ENCODE measurements at places on chromosomes 4 and X. TPM values are rescaled to one million over a fixed set of nuclear protein-coding genes. Genes with fewer than 3 reads are reported as not detected.
A peak's percentile ranks its signal among the peaks of the same experiment; 100 is the strongest.

DNA sequence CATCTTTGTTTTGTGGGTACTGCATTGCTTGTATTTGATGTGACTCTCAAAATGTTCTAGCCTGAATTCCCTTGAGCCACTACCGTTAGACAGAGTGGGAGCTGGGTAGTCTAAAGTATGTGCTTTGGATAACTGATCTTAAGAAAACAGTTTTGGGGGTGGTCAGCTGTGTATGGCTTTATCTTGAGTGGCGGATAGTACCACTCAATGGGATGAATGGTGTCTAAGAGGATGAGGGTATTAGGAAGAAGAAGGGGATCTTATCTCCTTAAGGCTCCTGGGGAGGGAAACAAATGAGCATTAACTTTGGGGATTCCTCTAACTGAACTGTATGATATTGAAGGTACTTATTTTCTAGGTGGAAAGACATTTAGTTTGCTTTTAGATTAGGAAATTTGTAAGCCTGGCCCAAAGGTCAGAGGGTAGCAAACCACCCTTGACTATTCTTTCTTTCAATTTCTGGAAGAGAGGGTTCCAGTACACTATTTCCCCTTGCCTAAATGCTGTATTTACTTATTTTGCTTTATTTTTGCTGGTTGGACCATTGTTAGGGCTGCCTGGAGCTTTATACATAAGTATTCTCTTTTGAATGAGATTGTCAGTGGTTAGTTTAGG is 11.3 kb downstream of the BMP2K start:
- no peak for DNase-seq

DNA sequence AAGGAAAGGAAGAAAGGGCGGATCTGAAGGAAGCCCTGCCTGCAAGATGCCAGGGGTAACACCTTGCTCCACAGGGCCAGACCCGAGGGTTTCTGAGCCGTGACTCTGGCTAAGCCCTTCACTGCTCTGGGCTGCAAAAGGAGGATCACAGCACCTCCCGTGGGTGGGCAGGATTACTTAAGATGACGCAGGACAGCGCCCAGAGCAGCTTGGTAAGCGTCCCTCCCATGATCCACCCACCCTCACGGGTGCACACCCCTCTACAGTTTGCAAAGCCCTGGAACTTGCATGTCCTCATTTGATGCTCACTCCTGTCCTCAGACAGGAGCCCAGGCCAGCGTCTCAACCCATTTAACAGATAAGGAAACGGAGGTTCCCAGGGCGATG is 64.9 kb downstream of the CRMP1 start:
- no peak for DNase-seq

DNA sequence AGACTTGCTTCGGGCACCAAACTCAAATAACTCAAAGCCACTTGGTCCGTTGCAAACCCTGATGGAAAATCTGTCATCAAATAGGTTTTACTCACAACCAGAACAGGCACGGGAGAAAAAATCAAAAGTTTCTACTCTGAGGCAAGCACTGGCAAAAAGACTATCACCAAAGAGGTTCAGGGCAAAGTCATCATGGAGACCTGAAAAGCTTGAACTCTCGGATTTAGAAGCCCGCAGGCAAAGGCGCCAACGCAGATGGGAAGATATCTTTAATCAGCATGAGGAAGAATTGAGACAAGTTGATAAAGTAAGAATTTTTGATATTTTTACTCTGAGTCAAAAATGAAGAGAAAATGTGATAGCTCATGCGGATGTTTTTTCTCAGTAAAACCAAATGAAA is 87.2 kb downstream of the NRK start:
- DNase-seq: no peak

GRCh38 chr4:56658528-56658927 is 22.6 kb downstream of the HOPX start:
- no peak for DNase-seq

- peak; percentile 56 for DNase-seq
These were observed 444 bp downstream of the FREM3 start for GRCh38 chr4:143700046-143700415.

GRCh38 chr4:13917015-13917414 is 289.5 kb upstream of the BOD1L1 start:
- DNase-seq: no peak

DNA sequence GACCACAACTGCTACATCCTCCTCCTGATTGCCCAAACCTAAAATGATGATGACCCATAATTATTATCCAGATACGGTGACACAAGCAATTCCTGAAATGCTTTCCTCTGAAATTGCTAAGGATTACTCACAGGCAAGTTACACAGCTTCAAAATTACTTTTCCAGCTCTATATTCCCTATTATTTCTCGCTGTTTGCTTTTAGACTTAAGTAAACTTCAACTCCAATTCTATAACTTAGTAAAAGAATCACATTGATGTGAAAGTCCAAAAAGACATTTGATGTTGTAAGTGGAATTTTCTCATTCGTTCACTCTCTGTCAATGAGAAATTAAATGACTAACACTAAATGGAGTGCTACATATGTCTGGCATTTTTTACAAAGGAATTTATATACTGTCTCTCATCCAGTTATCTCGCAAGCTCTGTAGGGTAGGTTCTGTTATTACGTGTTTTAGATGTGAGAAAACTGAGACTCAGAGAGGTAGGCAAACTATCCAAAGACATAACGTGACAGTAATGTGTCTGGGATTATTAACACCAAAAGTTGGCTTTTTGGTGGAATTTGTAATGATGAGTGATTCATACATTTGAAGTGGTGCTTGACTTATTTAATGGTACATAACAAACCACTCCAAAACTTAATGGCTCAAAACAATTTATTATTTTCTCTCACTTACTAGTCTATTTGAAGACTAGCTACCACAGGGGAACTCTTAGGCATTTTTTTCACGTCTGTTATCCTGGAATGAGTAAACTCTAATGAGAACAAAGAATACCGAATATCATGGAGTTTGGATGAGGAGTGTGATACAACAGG is 31.5 kb downstream of the PALLD start:
- no peak for DNase-seq

- no peak for DNase-seq
These were observed 192.0 kb downstream of the PPP3CA start for GRCh38 chr4:101155368-101155767.

GRCh38 chr4:2073808-2074481 is 14.8 kb downstream of the NAT8L start:
- no peak for DNase-seq

- no peak for DNase-seq
These were observed 18.4 kb downstream of the HMX1 start for GRCh38 chr4:8853249-8853648.

- DNase-seq: no peak
These were observed 51.3 kb upstream of the LEF1 start for GRCh38 chr4:108219998-108220397.

GRCh38 chr4:143358923-143359643 is 22.4 kb downstream of the GAB1 start:
- DNase-seq: no peak

DNA sequence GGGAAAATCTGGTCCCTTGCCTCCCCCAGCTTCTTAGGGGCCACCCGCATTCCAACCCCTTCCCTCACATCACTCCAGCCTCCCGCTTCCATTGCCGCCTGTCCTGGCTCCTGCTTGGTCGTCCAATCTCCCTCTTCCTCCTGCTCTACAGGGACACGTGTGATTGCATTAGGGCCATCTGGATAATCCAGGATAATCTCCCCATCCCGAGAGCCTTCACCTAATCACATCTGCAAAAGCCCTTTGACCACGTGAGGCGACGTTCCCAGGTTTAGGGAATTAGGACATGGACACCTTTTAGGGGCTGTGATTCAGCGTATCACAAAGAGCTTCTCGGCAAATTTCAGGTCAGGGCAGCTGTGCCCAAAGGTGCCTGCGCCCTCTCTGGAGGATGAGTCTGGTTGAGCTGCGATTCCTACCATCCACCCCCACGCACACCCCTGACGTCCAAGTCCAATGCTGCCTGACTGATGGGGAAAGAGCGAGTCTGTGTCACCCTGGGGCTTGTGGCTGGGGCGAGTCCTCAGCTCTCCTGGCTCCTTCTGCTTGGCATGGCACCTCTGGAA is 104.6 kb downstream of the PSAPL1 start:
- DNase-seq: no peak

GRCh38 chr4:4862665-4863482 is 3.4 kb downstream of the MSX1 start:
- no peak for DNase-seq

- no peak for DNase-seq
These were observed 149.5 kb downstream of the FAM13A start for GRCh38 chr4:88907478-88907877.

DNA sequence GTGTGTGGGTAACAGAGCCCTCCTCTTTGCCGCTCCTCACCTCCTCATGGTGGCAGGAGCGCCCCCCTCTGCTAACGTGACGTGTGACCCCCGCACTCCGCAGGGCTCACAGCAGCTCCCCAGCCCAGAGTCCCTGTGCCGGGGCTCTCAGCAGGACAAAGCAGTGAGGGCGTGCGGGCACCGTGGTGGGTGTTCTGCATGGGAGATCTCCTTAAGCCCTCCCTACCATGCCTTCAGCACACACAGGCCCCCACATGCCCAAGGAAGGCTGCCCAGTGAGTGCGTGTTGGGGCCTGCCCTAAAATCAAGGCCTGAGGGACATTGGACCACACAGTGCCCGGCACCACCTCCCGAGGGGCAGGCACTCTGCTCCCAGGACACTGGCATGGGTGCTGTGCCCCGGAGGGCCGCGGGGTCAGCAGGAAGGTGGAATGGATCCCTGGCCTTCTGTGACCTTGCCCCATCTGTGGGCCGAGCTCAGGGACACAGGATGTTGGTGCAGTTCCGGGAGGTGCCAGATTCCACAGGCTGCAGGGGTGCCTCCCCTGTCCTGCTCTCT is 10.1 kb downstream of the PSAPL1 start:
- DNase-seq: peak; percentile 20

- peak; percentile 35 for DNase-seq
These were observed 36.7 kb downstream of the FGFRL1 start for GRCh38 chr4:1047976-1048772.

- DNase-seq: no peak
These were observed 607.8 kb downstream of the FSTL5 start for GRCh38 chr4:161555689-161556660.

DNA sequence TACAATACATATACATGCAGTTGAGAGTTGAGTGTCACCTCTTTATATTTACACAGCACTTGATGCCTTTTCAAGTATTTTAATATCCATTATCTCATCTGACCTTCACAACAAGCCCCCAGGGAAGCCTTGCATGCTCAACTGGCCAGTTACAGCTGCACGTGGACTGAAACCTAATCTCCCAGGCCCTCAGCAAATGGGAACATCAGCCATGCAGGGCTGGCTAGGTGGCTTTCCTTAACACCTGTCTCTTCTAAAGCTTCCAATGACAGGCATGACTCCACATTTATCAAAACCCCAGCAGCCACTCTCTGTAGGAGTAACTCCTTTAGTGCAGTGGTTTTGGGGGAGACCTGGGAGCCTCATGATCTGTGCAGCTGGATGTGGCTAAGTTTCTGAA is 56.4 kb downstream of the PHKA2 start:
- no peak for DNase-seq

DNA sequence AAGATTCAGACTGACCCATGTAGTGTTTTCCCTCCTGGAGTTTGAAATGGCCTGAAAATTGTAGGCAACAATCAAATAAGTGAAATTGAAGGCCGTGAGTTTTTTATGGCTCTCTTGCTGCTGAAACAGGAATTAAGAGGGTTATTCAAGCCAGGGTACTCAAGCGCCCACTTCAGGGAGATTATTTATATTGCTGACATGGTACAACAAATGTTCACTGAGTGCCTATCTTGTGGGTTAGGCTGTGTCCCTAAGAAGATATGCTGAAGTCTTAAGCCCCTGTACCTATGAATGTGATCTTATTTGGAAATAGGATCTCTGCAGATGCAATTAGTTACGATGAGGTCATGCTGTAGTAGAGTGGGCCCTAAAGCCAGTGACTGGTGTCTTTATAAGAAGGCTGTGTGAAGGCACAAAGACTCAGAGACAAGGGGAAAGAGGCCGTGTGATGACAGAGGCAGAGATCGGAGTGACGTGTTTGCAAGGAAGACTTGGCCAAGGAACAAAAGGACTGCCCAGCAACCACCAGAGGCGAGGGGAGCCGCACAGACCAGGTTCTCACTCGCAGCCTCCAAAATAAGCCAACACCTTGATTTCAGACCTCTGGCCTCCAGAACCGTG is 72.9 kb downstream of the MED28 start:
- no peak for DNase-seq

DNA sequence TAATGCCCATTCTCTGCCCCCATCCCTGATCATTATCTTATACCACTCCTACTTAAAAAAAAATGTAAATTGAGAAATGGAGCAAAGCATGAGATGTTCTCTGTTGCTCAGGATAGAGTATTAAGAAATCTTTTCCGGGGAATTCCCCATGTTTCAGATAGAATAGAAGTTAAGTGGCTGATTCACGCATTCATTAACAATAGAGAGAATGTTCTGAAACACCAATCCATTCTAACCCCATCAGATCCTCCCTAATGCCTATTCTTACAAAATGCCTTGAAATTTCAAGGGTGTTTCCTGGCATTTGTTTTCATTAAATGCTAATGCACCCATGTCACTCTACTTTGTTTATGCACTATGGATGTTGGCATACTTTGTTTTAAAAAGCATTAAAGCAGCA is 101.1 kb downstream of the AREG start:
- no peak for DNase-seq

DNA sequence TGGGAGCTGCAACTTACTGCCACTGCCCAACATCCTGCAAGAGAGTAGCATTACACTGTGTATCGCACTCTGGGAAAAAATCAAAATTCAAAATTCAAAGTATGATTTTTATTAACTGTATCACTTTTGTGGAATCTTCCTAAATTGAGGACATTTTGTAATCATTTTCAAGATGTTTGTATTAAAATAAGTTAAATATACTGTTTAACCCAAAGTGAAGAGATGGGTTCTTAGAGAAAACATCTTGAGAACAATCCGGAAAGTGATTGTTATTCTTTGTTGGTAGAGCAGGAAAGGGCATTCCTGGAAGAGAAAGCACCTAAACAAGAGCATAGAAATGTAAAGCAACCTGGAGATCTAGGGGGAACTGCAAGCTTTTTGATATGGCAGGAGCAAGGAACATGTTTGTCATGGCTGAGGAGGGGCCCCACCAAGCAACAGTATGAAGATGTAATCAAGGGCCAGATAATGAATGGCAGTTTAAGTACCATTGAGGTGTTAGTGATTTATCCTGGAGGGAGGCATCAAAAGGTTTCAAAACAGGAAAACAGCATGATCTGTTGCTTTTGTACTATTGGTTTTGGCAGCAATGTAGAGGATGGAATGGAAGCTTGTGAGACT is 14.1 kb upstream of the SEC24D start:
- no peak for DNase-seq

GRCh38 chr4:8040607-8041006 is 100.9 kb upstream of the AFAP1 start:
- DNase-seq: no peak

- peak; percentile 89 for DNase-seq
These were observed 789 bp upstream of the DDX3X start for GRCh38 chrX:41333003-41333743.

- DNase-seq: no peak
These were observed 868.0 kb downstream of the RPA4 start for GRCh38 chrX:97751735-97752134.

Gene CENPE
- total RNA-seq: 0.40 TPM

Gene G6PD
- total RNA-seq: 9.3 TPM

Gene CLCN4
- total RNA-seq: 30.9 TPM

Gene IL3RA
- total RNA-seq: 6.4 TPM

Gene CT45A9
- not detected for total RNA-seq

Gene ASB12
- 2.7 TPM for total RNA-seq

Gene AFM
- total RNA-seq: not detected

Gene RBM47
- 2.4 TPM for total RNA-seq

Gene L1CAM
- total RNA-seq: 5.3 TPM

Gene HTRA3
- 123 TPM for total RNA-seq

Gene CXXC4
- 4.7 TPM for total RNA-seq
